ENCODE measurements at places on chromosomes 12 and 14.

GRCh38 chr12:54853933-54854538 lies at the start of gene MUCL1:
TSS of gene MUCL1 (plus strand) at chr12:54854516. CDS start at chr12:54854583, 67 bp downstream.
- DNase-seq, result peak; percentile 61

- peak; percentile 27 for DNase-seq
Observed at GRCh38 chr12:131511803-131512561, 198.9 kb upstream of the SFSWAP start.

DNA sequence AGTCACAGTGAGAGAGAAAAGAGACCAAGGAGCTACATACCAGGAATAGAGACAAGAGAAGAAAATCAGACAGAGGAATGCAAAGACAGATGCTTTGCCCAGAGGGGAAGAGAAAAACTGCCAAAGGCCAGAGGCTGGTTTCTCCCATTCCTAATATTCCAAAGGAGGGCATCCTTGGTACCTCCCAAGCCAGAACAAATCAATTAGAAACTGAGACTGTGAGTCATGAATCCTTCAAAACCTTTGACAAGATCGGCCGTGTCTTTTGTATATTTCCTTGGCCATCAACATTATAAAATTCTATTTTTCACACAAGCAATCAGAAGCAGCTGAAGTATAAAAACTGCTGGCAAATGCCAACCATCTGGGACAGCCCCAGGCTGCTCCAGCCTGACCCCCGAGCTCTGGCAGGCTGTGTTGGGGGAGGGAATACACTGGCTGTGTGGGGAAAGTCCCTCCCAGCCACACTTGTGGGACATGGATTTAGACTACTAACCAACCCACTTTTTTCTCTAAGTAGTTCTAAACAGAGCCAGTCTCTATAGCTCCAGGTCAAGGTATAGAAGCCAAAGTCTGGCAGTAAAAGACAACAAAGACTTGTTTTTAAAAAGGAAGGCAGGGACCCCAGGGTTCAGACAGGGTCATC lies 13.7 kb downstream of the POMT2 start:
- no peak for DNase-seq

GRCh38 chr12:115407036-115407435 lies 723.1 kb upstream of the TBX3 start:
- no peak for DNase-seq

- no peak for DNase-seq
Observed at GRCh38 chr14:22428700-22429291, 160.2 kb downstream of the DAD1 start.

- DNase-seq, result no peak
Observed at GRCh38 chr14:71289536-71289935, 382.3 kb downstream of the PCNX1 start.

DNA sequence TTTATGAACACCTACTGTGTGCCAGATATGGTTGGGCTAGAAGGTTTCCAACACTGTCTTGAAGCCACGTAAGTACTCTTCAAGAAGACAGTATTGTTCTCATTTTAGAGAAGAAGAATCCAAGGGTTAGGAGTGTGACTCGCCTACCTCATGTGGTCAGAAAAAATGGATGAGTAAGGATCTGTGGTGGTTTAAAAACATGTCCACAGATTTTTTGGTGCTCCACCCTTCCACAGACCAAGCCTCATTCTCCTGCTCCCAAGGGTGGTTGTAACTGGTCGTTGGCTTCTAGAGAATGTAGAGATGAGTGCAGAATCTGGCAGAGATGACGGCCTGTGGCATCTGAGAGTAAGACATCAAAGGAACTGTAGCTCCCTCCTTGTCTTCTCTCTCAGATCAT lies 30.3 kb upstream of the TTC7B start:
- no peak for DNase-seq

GRCh38 chr12:131098178-131098981 lies 144.7 kb downstream of the ADGRD1 start:
- DNase-seq, result no peak

- DNase-seq, result peak; percentile 78
Observed at GRCh38 chr14:23068789-23069412, 11.6 kb upstream of the CDH24 start.

GRCh38 chr14:54472315-54472714 lies 16.5 kb downstream of the GMFB start:
- no peak for DNase-seq

DNA sequence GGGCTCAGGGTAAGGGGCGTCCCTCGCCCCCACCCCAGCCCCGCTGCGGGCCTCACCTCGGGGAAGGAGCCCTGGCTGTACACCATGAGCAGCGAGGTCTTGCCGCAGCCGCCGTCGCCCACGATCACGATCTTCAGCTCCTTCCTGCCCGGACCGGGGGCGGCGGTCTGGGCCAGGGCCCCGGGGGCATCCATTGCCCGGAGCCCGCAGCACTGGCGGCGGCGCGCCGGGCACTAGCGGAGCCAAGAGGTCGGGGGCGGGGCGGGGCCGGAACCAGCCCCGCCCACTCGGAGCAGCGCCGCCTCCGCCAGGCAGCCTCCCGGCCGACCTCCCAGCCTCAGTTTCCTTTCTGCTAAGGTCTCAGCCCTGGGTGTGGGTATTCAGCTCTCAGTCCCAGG lies at the start of gene RHOF:
Gene RHOF, minus strand, starts transcription at position 249 of the 398 bp plus-strand sequence. Its CDS starts 55 bp downstream, at position 194.
- DNase-seq, result no peak

- no peak for DNase-seq
Observed at GRCh38 chr14:76446921-76447320, 71.0 kb downstream of the ESRRB start.

DNA sequence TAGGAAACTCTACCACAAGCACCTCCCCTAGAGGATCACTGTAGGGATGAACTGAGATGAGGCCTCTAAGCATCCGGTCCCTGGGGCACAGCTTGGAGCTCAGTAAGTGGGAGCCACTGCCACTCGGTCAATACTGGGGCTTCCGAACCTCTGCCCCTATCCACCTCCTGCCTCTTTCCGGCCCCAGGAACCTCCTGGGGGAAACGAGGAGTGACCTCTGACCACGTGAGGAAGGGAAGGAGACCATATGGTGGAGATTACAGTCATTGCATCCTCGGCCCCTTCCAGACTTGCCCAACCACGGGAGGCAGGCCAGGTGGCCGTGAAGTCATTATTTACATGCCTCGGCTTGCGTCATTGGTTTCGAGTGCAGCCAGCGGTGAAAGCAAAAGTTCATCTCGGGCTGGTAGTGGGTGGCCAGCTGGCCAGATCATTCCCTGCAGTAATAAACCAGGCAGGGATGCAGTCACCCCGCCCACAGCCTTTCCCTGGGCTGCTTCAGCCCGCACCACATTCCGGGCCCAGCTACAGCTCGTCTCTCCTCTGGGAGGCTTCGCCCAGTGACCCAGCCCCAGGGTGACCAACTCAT lies 65.4 kb downstream of the C14orf132 start:
- peak; percentile 96 for DNase-seq

DNA sequence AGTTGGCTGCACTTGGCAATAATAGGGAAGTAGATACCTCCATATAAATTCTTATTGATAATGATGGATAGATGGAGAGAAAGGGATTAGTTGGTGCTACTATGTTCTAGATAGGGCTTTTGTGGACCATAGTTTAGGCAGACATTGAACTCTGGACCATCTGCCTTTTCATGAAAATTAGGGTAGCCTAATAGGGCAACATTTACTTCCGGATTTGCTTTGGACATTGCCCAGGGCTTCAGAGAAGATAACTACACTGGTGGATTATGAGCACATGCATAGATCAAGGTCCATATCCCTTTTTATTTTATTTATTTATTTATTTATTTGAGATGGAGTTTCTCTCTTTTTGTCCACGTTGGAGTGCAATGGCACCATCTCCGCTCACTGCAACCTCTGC lies 70.5 kb downstream of the FIGNL2 start:
- DNase-seq, result peak; percentile 57

DNA sequence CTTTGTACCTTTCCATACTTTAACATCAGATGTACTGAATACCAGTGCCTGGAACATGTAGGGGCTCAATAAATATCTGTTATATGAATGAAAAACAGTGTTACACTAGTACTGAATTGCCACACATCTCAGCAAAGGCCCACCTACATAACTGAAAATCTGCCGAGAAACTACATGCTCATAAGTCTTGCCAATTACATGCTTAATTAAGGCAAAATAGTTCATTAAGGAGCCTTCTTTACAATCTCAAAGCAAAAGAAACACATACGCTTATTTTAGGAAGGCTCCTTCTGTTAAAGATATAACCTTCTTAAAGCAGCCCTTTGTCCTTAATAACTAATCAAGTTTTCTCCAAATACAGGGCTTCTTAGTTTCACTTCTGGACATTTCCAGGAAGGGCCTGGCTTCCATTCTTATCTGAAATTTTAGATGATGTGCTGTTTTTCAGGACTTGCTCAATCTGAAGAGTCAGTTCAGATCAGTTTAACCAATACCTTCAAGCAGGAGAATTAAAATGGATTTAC lies 11.5 kb downstream of the LIMA1 start:
- no peak for DNase-seq

DNA sequence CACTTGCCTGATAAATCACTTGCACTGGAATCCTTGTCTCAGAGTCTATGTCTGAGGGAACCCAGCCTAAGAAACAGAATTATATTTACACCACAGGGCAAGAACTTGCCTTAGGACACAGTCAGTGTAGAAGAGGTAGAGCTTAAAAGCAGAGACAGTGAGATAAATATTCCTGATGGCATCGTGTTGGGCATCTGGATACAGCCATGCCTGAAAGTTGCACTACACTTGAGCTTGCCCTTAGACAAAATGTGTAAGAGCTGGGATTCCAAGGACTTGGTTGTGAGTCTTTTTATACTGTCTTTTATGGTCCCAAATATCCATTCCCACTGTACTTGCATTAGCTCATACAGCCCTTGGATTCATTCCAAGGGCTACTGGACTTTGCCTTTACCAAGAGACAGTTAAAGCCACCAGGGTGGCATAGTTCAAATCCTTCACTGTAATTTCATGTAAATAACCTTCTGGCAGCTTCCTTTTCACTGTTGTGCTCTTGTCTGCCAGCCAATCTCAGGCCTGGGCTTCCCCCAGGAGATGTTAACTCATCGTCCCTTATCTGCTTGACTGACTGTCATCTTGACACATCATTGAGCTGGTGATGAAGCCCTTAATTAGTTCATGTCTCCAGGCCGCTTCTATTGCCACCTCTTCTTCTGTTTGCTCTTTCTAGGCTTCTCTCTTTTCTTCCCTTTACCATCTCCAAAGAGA lies 577.9 kb upstream of the TBX3 start:
- no peak for DNase-seq

DNA sequence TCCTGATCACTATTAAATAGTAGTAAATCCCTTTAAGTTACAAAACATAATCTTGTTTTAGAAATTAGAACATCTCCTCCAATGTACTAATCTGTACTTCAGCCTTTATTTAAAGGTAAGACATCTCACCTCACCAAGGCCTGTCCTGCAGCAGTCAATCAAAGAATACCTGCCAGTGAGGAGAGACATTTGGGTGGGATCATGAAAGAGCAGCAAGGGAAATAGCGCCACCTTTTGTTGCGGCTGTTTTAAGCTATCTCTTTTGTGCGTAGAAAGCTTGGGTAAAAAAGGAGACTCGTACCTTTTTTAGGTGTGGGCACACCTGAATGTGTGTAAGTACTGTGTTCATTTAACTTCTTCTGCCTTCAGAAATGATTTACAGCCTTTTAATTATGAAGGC lies 117.8 kb upstream of the TMTC1 start:
- no peak for DNase-seq

- no peak for DNase-seq
Observed at GRCh38 chr12:81797100-81797499, 38.0 kb upstream of the PPFIA2 start.

GRCh38 chr14:105384041-105384557 lies 14.2 kb upstream of the TEX22 start:
- no peak for DNase-seq

GRCh38 chr12:111455448-111456320 lies 50.0 kb downstream of the SH2B3 start:
- peak; percentile 41 for DNase-seq

GRCh38 chr14:63650256-63650952 lies 8.7 kb upstream of the WDR89 start:
- no peak for DNase-seq

DNA sequence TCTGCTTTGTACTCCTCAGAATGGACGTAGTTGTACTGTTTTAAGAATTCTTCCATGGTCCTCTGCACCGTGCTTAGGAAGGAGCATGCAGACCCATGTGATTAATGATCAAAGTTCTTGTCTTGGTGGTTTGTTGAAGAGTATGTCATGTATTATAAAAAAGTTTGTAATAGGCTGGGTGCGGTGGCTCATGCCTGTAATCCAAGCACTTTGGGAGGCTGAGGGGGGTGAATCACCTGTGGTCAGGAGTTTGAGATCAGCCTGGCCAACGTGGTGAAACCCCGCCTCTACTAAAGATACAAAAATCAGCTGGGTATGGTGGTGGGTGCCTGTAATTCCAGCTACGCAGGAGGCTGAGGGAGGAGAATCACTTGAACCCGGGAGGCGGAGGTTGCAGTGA lies 61.8 kb upstream of the RTL1 start:
- no peak for DNase-seq
